Type B pancreatic cell (in vitro differentiated cells): ENCODE measurements at places on chromosomes 12 and 14.

DNA sequence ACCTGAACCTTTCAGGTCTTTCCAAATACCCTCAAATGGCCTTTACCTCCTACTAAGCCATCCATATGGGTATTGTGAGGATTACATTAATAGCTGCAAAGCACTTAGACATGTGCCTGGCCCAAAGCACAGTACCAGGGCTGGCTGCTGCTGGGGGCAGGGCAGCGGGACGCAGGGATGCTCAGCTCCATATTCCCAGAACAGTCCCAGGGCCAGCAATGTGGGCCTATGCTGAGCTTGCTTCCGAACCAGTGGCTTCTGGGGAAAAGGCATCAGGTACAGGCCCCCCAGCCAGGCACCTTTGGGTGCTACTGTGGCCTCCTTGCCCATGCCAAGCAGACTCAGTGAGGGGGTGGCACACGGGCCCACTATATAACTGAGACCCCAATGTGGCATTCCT is 10.4 kb downstream of the ACTN1 start:
- DNase-seq: no peak
- H3K27me3 ChIP-seq: no peaks in the 10 kb centered on the region
- peak overlapping the region; percentile 51 for H3K27ac ChIP-seq
- peaks cover 72% of the 10 kb centered on the region for H3K4me1 ChIP-seq

DNA sequence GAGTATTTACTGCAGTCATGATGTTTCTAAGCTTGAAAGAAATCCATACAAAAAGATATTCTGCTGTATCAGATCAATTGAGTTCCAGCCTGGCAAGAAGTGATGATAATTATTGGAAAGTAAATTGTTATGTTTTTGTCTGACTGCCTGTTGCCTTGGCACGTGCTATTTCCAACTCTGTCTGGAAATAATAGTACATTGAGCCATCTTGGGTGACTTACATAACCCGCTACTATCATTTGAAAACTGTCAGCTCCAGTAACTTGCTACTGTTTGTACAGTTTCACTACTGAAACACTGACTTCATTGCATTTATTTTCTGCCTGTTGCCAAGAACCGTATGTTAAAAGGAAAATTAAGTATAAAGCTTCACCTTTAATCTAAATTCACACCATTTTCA is 318.6 kb downstream of the ITPR2 start:
- H3K36me3 ChIP-seq: peaks cover 9% of the 10 kb centered on the region
- peaks cover 5% of the 10 kb centered on the region for H3K4me1 ChIP-seq
- H3K4me3 ChIP-seq: no peak overlapping the region
- H3K27me3 ChIP-seq: no peaks in the 10 kb centered on the region
- DNase-seq: no peak
- H3K27ac ChIP-seq: no peak overlapping the region

GRCh38 chr12:13744561-13744960 is 236.8 kb downstream of the GRIN2B start:
- no peak overlapping the region for H3K27ac ChIP-seq
- H3K27me3 ChIP-seq: peaks cover 49% of the 10 kb centered on the region
- H3K4me3 ChIP-seq: no peak overlapping the region
- peaks cover 7% of the 10 kb centered on the region for H3K4me1 ChIP-seq

DNA sequence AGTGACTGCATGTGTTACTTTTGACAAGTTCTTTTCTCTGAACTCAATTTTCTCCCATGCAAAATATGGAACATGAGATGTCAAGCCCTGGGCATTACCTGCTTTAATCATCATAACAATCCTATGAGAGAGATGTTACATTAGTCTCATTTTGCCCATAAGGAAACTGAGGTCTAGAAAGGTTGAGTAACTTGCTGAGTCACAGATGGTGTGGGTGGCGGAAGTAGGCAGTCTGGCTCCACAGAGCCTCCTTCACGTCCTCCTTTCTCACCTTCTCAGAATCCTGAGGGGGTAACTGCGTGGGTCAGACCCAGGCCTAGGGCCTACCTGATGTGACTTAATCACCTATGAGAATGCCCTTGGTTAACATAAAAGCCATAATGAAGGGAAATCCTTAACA is 50.7 kb downstream of the TMTC1 start:
- no peaks in the 10 kb centered on the region for H3K4me1 ChIP-seq
- H3K4me3 ChIP-seq: no peak overlapping the region
- no peaks in the 10 kb centered on the region for H3K27me3 ChIP-seq
- DNase-seq: no peak

- DNase-seq: no peak
- peaks cover 25% of the 10 kb centered on the region for H3K36me3 ChIP-seq
- no peaks in the 10 kb centered on the region for H3K27me3 ChIP-seq
- no peaks in the 10 kb centered on the region for H3K4me1 ChIP-seq
Observed at GRCh38 chr12:120142231-120142877, 25.8 kb upstream of the RAB35 start.

GRCh38 chr14:77589099-77589498 is 27.3 kb downstream of the SPTLC2 start:
- H3K4me1 ChIP-seq: peaks cover 6% of the 10 kb centered on the region
- no peak overlapping the region for H3K27ac ChIP-seq
- H3K4me3 ChIP-seq: no peak overlapping the region

GRCh38 chr12:70403826-70404225 is 37.7 kb downstream of the KCNMB4 start:
- H3K4me3 ChIP-seq: no peak overlapping the region
- H3K27me3 ChIP-seq: no peaks in the 10 kb centered on the region
- H3K4me1 ChIP-seq: no peaks in the 10 kb centered on the region
- H3K27ac ChIP-seq: no peak overlapping the region
- DNase-seq: no peak

GRCh38 chr14:88868558-88869159 is 44.2 kb downstream of the TTC8 start:
- H3K36me3 ChIP-seq: peaks cover 17% of the 10 kb centered on the region
- no peak for DNase-seq
- no peaks in the 10 kb centered on the region for H3K27me3 ChIP-seq

- peaks cover 23% of the 10 kb centered on the region for H3K27me3 ChIP-seq
- no peak for DNase-seq
- H3K4me3 ChIP-seq: no peak overlapping the region
- no peak overlapping the region for H3K27ac ChIP-seq
- no peaks in the 10 kb centered on the region for H3K36me3 ChIP-seq
- H3K4me1 ChIP-seq: peaks cover 16% of the 10 kb centered on the region
Observed at GRCh38 chr12:132433641-132434395, 56.1 kb upstream of the FBRSL1 start.

- peaks cover 6% of the 10 kb centered on the region for H3K27me3 ChIP-seq
- peak; percentile 80 for DNase-seq
- H3K36me3 ChIP-seq: peaks cover 7% of the 10 kb centered on the region
- H3K27ac ChIP-seq: peak within 1 kb of the TSS; percentile 99
- H3K4me1 ChIP-seq: peaks cover 19% of the 10 kb centered on the region
Observed at GRCh38 chr12:93677195-93678064, at the start of gene CRADD. Gene CRADD, plus strand, starts transcription at chr12:93677375.

- H3K27ac ChIP-seq: no peak within 1 kb of the TSS
- H3K4me1 ChIP-seq: no peaks in the 10 kb centered on the region
- peaks cover 21% of the 10 kb centered on the region for H3K27me3 ChIP-seq
- H3K4me3 ChIP-seq: no peak within 1 kb of the TSS
Observed at GRCh38 chr12:7695566-7696197, at the start of gene GDF3. Gene GDF3, minus strand, starts transcription at chr12:7695775. Its CDS starts 47 bp downstream, at chr12:7695728.

- no peak for DNase-seq
- no peaks in the 10 kb centered on the region for H3K36me3 ChIP-seq
Observed at GRCh38 chr12:3583656-3584334, 92.8 kb downstream of the PRMT8 start.

GRCh38 chr12:25119020-25119419 is 75.9 kb downstream of the DNAI7 start:
- no peak overlapping the region for H3K4me3 ChIP-seq
- no peak for DNase-seq
- H3K27me3 ChIP-seq: no peaks in the 10 kb centered on the region
- no peak overlapping the region for H3K27ac ChIP-seq

DNA sequence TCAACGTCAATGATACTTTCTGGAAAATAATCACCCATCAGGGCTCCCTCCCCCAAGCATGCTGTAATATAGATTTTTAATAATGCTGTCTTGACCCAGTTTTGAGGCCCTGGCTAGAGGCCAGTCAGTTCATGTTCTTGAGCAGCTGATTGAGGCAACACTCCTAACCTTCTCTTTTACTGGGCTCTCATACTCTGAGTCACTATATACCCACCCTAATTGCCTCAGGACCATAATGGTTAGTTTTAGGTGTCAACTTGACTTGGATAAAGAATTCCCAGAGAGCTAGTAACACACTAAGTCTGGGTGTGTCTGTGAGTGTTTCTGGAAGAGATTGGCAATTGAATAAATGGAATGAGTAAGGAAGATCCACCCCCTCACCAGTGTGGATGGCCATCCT is 527.0 kb upstream of the ATP2B1 start:
- no peaks in the 10 kb centered on the region for H3K36me3 ChIP-seq
- H3K27me3 ChIP-seq: no peaks in the 10 kb centered on the region
- H3K4me3 ChIP-seq: no peak overlapping the region

DNA sequence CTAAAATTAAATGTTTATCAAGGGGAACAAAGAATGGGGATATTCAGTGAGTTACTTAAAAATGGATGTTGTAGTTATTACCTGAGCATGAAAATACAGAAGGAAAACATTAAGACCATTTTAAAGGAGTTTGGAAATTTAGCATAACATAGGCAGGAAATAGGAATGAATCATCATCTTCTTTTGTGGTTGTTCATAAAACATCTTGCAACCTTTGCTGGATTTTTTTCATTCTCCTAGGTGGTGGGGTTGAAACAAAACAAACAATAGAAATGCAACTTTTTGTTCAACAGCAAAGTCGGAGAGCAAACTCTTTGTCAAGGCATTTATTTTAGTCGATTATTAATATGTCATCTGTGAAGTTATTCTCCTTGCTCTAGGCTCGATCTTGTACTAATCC is 275.1 kb downstream of the IPO8 start:
- DNase-seq: no peak
- H3K36me3 ChIP-seq: peaks cover 4% of the 10 kb centered on the region
- H3K4me1 ChIP-seq: no peaks in the 10 kb centered on the region
- no peak overlapping the region for H3K27ac ChIP-seq

DNA sequence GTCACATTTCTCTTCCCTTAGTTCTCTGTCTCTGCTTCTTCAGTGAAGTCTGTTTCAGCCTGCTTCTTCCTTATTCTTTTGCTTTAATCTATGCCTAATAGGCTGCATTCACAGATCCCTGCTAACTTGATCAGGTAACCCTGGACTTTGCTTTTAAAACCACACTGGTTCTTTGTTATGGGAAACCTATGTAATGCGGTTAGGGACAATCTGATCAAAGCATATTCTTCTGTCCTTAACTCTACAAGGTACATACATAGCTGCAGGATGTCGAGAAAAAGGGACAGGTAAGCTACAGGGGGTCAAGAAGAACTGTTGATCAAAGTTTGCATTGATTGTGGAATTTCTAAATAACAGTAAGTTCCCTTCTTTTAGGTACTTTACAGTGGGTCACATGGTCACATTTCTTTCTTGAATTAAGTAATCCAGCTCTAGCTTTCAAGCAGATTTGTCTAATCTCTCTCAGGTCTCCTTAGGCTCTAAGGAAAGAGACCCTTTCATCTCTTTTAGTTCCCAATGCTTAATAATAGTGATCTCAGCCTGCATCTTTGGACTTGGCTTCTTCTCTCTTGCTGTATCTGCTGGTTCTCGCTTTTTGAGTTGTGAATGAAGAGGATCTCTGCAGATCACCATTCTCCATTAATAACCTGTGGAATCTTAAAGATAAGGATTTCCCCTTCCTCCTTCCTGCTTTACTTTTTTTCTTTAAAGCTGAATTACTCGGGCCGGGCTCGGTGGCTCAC is 3.8 kb downstream of the COPZ1 start:
- no peaks in the 10 kb centered on the region for H3K27me3 ChIP-seq
- peak overlapping the region; percentile 45 for H3K27ac ChIP-seq

DNA sequence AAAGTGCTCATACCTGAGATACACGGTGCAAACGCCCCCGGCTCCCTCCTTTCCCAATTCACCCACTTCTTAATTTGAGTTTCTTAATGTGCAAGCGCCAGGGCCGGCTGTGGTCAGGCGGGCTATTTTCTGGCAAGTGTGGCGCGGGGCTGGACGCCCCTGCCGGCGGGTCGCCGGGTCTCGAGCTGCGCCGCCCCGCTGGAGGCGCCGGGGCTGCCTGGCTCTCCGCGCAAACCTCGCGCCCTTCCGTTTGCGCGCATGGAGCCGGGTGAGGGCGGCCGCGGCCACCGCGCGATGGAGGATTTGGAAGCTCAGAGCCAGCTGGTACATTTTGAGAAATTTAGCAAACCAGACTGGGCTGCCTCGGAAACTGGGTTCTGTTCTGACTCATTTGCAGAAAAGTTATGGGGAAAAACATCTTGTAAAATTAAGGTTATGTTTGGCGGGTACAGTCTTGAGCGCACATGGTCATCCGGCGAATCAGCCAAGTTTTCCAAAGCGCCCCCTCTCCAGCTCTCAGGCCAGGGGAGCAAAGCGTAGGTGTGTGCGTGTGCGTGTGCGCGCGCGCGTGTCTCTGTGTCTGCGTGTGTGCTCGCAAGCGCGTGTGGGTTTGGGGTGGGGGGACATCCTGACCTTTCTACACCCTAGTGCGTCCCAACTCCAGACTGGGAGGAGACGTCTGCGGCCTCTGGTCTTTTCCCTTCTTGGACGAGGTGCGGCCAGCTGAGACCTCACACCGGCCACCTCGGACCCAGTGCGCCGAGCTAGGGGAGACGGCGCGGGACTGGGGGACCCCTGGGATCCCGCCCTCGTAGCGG is 6.5 kb upstream of the OTX2 start:
- peaks cover 93% of the 10 kb centered on the region for H3K27me3 ChIP-seq
- H3K4me3 ChIP-seq: no peak overlapping the region
- DNase-seq: no peak
- no peaks in the 10 kb centered on the region for H3K36me3 ChIP-seq
- no peak overlapping the region for H3K27ac ChIP-seq
- no peaks in the 10 kb centered on the region for H3K4me1 ChIP-seq

- peaks cover 21% of the 10 kb centered on the region for H3K27me3 ChIP-seq
- DNase-seq: no peak
- H3K4me1 ChIP-seq: peaks cover 5% of the 10 kb centered on the region
- no peak overlapping the region for H3K27ac ChIP-seq
- H3K4me3 ChIP-seq: no peak overlapping the region
- no peaks in the 10 kb centered on the region for H3K36me3 ChIP-seq
Observed at GRCh38 chr12:52362118-52362726, 5.1 kb downstream of the KRT85 start.

DNA sequence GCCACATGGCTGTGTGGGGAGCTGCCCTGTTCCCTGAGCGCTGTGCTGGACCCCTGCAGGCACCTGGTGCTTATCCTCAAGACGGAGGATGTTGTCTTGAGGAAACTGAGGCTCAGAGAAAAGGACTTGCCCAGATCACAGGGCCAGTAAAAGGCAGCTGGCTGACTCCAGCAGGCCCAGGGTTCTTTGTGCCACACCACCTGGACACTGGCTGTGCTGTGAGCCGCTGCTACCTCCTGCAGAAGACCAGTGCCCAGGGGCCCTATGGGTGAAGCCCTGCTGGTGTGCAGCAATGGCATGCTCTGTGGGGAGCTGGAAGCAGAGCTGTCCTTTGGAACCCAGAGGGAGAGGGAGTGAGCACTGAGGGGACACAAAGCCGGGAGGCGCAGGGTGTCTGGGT is 75.9 kb downstream of the DDX51 start:
- H3K4me1 ChIP-seq: no peaks in the 10 kb centered on the region
- no peak overlapping the region for H3K4me3 ChIP-seq
- no peak overlapping the region for H3K27ac ChIP-seq
- no peaks in the 10 kb centered on the region for H3K36me3 ChIP-seq
